ENCODE measurements at places on chromosomes 2 and 18. TPM values are rescaled to one million over a fixed set of nuclear protein-coding genes. Genes with fewer than 3 reads are reported as not detected.

ARMC9 gene
- total RNA-seq, result 8.9 TPM

UCN gene
- total RNA-seq, result 3.9 TPM

FMNL2 gene
- 46.8 TPM for total RNA-seq

MOCOS gene
- total RNA-seq, result 0.66 TPM

CTLA4 gene
- total RNA-seq, result 9.9 TPM

ALK gene
- not detected for total RNA-seq

TGFA gene
- total RNA-seq, result 21.3 TPM

SPDYA gene
- total RNA-seq, result 0.60 TPM

CCDC141 gene
- 21.3 TPM for total RNA-seq

GNLY gene
- 48.2 TPM for total RNA-seq

KCNG2 gene
- total RNA-seq, result not detected

ARHGEF33 gene
- total RNA-seq, result 0.22 TPM
